ENCODE measurements at places on chromosomes 7 and 10. TPM values are rescaled to one million over a fixed set of nuclear protein-coding genes. Genes with fewer than 3 reads are reported as not detected.

Gene TEX36
- not detected for total RNA-seq

Gene UPP1
- total RNA-seq = 15.9 TPM

Gene NRF1
- 3.9 TPM for total RNA-seq

Gene PRF1
- total RNA-seq = 6.5 TPM

Gene HOXA5
- 0.53 TPM for total RNA-seq

Gene UBN2
- 9.2 TPM for total RNA-seq

Gene PRSS1
- not detected for total RNA-seq

Gene LRRD1
- not detected for total RNA-seq

Gene PTF1A
- not detected for total RNA-seq

Gene LLCFC1
- total RNA-seq = not detected

Gene EBLN1
- total RNA-seq = not detected

Gene PALD1
- 1.7 TPM for total RNA-seq

Gene STRIP2
- total RNA-seq = 0.86 TPM

Gene SCART1
- 1.0 TPM for total RNA-seq

Gene TMEM140
- total RNA-seq = 58.9 TPM

Gene RNF32
- 0.62 TPM for total RNA-seq

Gene GATA3
- 0.31 TPM for total RNA-seq

Gene TAS2R4
- total RNA-seq = 0.38 TPM

Gene PAPOLB
- total RNA-seq = not detected

Gene BAG3
- 26.0 TPM for total RNA-seq

Gene CAMK2B
- total RNA-seq = 4.5 TPM

Gene HTR7
- 0.31 TPM for total RNA-seq

Gene ADRB1
- total RNA-seq = 0.16 TPM

Gene ZNF467
- total RNA-seq = 5.7 TPM

Gene LGI1
- 0.22 TPM for total RNA-seq

Gene OPN4
- total RNA-seq = not detected

Gene EMX2
- not detected for total RNA-seq

Gene RPEL1
- total RNA-seq = not detected

Gene VAX1
- not detected for total RNA-seq
